ENCODE measurements at places on chromosomes 2 and 18.

DNA sequence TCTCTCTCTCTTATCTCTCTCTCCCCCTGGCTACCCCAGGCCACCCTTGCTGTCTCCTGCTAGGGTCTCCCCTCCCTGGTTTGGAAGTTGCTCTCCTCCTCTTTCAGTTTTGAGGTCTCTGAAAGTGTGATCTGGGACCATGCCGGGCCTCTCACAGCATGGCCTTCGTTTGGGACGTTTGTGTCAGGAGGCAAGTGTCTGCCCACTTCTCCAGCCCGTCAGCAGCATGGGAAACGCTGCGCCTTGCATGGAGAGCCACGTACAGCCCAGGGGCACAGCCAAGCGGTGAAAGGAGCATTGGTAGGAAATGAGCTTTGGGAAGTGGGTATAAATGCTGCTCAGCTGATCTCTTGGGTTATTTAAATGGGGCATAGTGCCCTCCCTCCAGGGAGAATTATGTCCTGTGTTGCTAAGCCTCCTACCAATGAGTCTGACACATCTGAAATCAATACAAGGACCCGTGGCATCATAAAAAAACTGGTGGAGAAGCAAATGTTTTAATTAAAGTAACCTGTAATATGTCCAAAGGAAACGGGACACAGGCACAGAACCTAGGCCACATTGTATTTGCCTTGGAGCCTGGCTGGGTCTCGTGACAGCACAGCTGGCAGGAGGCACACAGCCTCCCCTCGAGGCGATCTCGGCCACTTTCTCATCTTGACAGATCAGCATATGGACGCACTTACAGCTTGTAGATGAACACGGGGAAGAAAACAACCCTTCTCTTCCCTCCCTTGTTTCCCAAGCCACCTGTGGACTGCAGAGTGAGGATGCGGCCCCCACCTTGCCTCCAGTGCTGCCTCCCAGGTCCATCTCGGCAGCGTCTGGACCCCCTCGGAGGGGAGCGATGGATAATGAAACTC lies 72.7 kb downstream of the SH3RF3 start:
- no peak for DNase-seq

GRCh38 chr2:3272761-3273160 lies 104.9 kb downstream of the EIPR1 start:
- no peak for DNase-seq

DNA sequence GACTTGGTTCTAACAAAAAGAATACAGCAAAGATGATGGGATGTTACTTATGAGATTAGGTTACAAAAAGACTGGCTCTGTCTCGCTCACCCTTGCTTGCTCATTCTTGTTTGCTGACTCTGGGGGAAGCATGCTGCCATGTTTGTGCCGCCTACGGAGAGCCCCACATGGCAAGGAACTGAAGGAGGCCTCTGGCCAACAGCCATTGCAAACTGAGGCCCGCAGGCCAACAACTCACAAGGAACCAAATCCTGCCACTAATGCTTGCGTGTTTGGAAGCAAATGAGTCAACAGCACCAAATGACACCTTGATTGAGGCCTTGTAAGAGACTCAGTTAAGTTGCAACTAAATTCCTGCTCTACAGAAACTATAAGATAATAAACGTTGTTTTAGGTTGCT lies 297.6 kb upstream of the STON1 start:
- DNase-seq, result no peak

GRCh38 chr18:62264984-62265383 lies 60.1 kb upstream of the TNFRSF11A start:
- DNase-seq, result no peak

DNA sequence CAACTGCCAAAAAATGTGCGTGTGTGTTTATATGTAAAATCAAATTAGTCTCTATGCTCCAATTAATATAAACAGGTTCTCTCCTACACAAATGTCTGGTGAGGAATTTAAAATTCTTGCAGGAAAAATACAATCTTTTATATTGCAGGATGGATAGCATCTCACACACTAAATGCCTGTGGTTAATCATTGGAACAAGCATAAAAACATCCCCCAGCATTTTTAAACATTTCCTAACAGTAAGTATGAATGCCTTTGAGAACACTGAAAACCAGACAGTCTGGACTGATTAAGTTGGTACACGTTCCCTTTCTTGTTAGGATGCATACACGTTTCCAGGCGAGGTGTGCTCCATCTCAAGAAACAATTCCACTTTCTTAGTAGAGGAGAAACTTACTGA lies 29.9 kb upstream of the PDE1A start:
- DNase-seq, result no peak

GRCh38 chr2:121999264-121999663 lies 243.8 kb downstream of the TSN start:
- no peak for DNase-seq

GRCh38 chr18:5065615-5066014 lies 131.4 kb downstream of the AKAIN1 start:
- DNase-seq, result no peak

GRCh38 chr18:61764381-61764780 lies 128.4 kb downstream of the RNF152 start:
- DNase-seq, result no peak

- no peak for DNase-seq
These were observed 592 bp downstream of the ME2 start for GRCh38 chr18:50879302-50880118.

DNA sequence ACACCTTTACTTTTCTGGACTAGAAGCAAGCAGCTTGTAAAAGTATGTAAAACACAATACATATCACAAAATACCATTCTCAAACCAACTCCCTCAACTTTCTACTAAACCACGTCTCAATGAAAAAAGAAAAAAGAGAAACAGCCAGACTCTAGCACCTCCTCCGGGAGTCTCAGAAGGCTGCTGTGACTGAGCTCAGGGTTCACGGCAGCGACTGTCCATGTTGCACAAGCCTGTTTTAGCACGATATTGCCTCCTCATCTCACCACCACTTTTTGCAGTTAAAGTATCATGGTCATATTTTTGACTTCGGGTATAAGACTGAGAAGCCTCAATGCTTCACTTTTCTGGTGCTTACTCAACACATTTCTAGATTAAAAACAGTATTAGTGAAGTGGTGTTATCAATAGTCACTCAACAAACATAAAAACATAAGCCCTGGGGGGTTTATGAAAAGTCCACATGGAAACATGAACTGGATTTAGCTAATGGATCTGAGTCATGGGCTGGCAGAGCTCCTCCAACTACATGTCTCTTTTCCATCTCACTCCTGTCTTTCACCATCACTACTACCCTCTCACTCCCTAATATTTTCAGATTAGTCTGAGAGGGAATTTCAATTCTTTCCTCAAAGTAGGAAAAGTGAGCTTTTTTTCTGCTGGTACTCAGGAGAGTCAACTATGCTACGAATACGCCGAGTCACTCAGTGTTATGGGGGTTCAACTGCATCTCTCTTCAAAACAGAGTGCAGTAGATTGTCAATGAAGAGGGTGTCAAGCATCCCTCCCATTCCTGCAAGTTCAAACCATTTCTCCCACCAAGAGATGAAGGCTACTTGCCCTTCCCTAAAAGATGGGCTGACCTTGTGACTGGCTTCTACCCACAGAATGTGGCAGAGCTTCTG lies 113.7 kb downstream of the OSR1 start:
- DNase-seq, result no peak
